ENCODE measurements at places on chromosomes 11 and 22. TPM values are rescaled to one million over a fixed set of nuclear protein-coding genes. Genes with fewer than 3 reads are reported as not detected.

The KREMEN1 gene
- 0.33 TPM for total RNA-seq

GRCh38 chr11:26779074-26779865 is 57.4 kb upstream of the SLC5A12 start:
- DNase-seq: no peak

GRCh38 chr11:130042093-130042591 is 27.6 kb upstream of the APLP2 start:
- DNase-seq: no peak

- DNase-seq: no peak
Measured at GRCh38 chr22:47445212-47445611, 682.8 kb downstream of the TBC1D22A start.

GRCh38 chr11:102416976-102417375 is 35.6 kb downstream of the TMEM123 start:
- DNase-seq: no peak

DNA sequence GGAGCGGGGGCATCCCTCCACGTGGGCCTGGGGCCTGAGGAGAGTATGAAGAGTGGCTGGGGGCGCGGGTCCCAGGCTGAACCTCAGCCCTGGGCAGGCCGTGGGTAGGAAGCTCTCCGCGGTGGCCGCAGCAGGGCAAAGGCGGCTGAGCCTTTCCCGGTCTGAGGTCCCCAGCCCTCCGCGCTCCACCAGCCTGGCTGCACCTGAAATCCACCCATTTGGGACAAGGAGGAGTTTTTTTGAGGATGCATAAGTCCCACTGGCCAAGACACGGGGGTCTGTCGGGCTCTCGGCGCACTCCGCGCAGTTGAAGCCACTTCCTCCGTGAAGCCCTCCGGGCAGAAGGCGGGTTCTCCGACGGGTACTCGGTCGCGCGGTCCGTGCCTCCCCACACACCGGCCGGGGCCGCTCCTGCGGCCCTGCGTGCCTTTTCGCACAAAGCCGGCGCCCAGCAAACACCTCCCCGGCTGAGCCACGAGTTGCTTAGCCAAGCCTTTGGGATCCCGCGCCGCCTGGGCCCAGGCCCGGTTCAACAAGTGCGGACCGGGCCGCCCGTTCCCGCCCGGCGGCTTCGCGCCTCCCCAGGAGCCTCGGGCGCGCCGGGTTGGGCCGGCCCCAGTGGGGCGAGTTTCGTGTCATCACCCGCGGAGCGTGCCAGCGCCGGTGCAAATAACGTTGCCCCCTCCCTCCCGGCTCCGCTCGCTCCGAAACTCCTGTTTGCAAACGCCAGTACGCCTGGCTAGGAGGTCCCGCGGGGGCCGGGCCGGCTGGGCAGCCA is 666 bp upstream of the OVOL1 start:
- DNase-seq: no peak

DNA sequence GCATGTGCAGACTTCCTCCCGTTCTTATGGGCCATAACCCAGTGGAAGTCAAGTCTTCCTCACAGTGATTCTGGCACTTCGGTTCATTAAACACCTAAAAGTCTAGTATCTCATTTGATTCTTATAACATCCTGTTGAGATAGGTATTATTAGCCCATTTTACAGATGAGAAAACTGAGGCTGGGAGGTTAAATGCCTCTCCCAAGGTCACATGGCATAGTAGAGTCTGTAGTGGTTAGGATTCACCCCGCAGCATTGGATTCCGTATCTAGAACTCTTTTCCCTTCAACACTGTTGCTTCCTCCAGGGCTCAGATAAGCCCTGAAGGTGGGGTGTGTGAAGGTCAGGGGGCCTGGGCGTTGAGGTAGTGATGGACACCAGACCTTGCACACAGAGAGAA is 3.4 kb downstream of the GPHA2 start:
- DNase-seq: no peak

DNA sequence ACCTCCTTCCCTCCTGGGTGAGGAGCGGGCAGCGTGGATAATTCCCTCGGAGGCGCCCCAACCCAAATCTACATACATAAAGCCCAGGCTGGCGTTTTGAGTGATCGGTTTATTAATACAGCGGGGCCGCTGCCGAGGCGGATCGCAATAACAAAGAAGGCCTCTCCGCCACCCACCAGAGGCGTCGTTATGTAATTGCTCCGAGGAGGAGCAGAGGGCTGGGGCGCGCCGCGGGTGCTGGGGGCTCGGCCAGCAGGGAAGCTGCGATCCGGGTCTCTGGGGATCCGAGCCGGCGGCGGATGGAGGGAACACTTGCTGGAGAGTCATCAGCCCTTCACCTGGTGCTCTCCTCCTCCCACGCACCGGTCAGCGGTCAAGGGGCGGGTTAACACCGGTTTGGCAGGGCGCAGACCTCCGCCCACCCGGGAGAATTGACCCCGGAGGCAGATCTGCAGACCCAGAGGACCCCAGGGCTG is 6.4 kb upstream of the TP53I11 start:
- no peak for DNase-seq

- DNase-seq: no peak
Measured at GRCh38 chr11:121365304-121365703, 72.7 kb downstream of the SC5D start.

DNA sequence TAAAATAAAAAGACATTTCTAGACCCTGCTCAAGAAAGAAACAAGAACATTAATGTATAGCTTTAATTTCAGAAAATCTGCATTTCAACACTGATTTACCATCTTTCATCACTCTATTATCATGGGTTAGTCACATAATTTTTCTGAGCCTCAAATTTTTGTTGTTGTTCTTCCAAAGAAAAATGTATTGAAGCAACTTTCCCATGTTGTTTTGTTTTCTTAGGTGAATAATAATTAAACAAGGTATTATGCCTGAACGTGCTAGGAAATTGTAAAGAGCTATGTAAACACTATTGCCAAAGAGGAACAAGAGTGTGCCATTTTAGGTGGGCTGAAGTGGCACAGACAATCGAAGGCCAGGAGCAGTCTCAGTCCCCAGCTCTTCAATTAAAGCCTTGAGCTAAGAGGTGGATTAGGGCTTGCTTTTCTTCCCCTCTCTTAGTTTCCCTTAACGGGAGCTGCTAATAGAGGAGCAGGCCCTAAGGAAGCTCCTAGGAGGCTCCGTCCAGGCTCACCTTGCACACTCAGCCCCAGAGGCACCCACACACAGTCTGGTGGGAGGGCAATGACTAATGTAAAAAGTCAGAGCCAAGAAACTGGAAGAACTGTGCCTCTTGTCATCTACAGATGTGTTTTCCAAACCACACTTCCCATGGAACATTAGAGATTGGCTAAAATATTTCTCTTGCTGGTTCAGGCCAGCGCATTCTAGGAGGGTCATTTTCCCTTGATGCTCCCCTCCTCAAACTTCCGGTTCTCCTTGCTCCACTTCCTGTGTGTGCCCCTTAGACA is 8.8 kb upstream of the UBASH3B start:
- no peak for DNase-seq
